ENCODE measurements at places on chromosomes 2 and 18.
A peak's percentile ranks its signal among the peaks of the same experiment; 100 is the strongest.

DNA sequence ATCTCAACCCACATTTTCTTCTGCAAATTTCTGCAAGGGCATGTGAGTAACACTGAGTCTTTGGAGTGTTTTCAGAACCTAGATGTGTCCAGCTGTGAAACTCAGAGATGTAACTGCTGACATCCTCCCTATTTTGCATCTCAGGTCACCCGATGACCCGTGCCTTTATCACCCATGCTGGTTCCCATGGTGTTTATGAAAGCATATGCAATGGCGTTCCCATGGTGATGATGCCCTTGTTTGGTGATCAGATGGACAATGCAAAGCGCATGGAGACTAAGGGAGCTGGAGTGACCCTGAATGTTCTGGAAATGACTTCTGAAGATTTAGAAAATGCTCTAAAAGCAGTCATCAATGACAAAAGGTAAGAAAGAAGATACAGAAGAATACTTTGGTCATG is 8.0 kb downstream of the UGT1A1 start:
- H3K27ac ChIP-seq: no peak overlapping the region
- peaks cover 3% of the 10 kb centered on the region for H3K4me1 ChIP-seq
- H3K27me3 ChIP-seq: no peaks in the 10 kb centered on the region
- no peak overlapping the region for H3K4me3 ChIP-seq
- no peak for DNase-seq

DNA sequence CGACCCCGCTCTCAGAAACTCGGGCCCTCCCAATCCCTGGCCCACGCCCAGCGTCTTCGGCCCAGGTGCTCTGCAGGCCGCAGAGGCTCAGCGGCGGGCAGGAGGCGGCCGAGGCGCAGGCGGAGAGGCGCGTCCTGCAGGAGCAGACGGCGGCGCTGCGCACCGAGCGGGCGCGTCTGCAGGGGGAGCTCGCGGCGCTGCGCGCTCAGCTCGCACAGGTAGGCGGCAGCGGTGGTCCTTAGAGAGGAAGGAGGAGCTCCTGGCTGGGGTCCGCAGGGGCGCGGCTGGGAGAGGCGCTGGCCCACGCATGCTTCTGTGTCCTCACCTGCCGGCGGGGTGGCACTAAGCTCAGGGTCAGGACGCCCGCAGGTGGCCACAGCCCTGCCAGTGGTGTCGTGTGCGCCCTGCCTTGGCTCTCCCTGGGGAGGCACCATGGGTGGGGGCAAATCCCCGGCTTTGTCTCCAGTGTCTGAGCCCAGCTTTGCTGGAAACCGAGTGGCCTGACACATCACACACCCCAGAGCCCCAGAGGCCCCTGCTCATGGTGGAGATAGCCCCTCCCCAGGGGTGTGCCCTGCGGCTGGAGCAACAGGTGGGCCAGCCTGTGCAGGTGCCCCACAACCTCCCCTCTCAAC is 14.9 kb upstream of the SNED1 start:
- H3K27ac ChIP-seq: no peak overlapping the region
- H3K4me3 ChIP-seq: no peak overlapping the region
- peaks cover 2% of the 10 kb centered on the region for H3K4me1 ChIP-seq
- DNase-seq: no peak
- no peaks in the 10 kb centered on the region for H3K36me3 ChIP-seq
- peaks cover 19% of the 10 kb centered on the region for H3K27me3 ChIP-seq

GRCh38 chr2:14790041-14790640 is 157.6 kb downstream of the LRATD1 start:
- H3K27ac ChIP-seq: no peak overlapping the region
- H3K4me3 ChIP-seq: no peak overlapping the region
- no peaks in the 10 kb centered on the region for H3K36me3 ChIP-seq

GRCh38 chr2:191150230-191150599 is 579 bp downstream of the STAT4 start:
- H3K36me3 ChIP-seq: no peaks in the 10 kb centered on the region
- H3K27me3 ChIP-seq: peaks cover 9% of the 10 kb centered on the region
- peak overlapping the region; percentile 13 for H3K4me3 ChIP-seq
- peaks cover 8% of the 10 kb centered on the region for H3K4me1 ChIP-seq
- DNase-seq: no peak

- no peaks in the 10 kb centered on the region for H3K36me3 ChIP-seq
- H3K27ac ChIP-seq: no peak overlapping the region
- no peaks in the 10 kb centered on the region for H3K4me1 ChIP-seq
- DNase-seq: no peak
Measured at GRCh38 chr18:27110319-27110718, 74.8 kb downstream of the CHST9 start.

DNA sequence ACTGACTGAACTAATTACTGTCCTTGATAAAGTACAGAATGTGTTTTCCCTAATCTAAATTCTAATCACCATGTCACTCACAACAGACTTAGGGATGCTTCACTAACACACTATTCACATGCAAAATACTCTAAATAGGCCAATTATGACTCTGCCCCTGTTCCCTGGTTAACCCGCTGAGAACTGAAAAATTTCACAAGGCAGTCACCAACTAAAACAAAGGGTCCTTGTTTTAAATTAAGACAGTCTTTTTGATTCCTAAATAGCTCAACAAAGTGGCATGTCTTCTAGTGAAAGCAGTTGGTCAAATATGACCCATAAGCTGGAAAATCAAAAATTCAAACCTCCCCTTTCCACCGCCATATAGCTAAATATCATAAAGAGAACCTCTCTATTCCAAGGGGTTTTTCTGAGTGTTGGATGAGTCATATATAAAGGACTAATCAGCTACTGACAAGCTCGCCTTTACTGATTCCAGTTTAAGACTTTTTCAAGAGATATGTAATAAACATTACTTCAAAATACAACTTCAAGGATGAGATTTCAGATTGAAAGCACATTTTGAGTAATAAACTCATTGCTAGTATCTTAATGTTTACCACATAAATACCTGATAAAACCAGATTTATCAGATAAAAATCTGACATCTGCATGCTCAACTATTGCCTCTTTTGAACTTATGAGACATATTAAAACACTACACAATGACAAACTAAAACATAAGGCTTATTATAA is 235.8 kb downstream of the TCF4 start:
- H3K36me3 ChIP-seq: peaks cover 2% of the 10 kb centered on the region
- no peak overlapping the region for H3K4me3 ChIP-seq
- H3K27me3 ChIP-seq: no peaks in the 10 kb centered on the region
- peaks cover 17% of the 10 kb centered on the region for H3K4me1 ChIP-seq
- H3K27ac ChIP-seq: no peak overlapping the region
- peak; percentile 44 for DNase-seq

- no peaks in the 10 kb centered on the region for H3K36me3 ChIP-seq
- no peak for DNase-seq
- H3K4me1 ChIP-seq: peaks cover 13% of the 10 kb centered on the region
- H3K27me3 ChIP-seq: peaks cover 4% of the 10 kb centered on the region
Measured at GRCh38 chr18:77103187-77103850, 29.3 kb downstream of the MBP start.

GRCh38 chr2:64591188-64591587 is 62.5 kb downstream of the SERTAD2 start:
- H3K27me3 ChIP-seq: no peaks in the 10 kb centered on the region
- no peak overlapping the region for H3K27ac ChIP-seq
- H3K4me1 ChIP-seq: no peaks in the 10 kb centered on the region
- no peak for DNase-seq

GRCh38 chr18:32730620-32731091 is 42.2 kb downstream of the KLHL14 start:
- no peaks in the 10 kb centered on the region for H3K36me3 ChIP-seq
- H3K27ac ChIP-seq: no peak overlapping the region
- DNase-seq: no peak
- H3K4me3 ChIP-seq: no peak overlapping the region
- no peaks in the 10 kb centered on the region for H3K4me1 ChIP-seq
- H3K27me3 ChIP-seq: no peaks in the 10 kb centered on the region

- H3K4me3 ChIP-seq: no peak overlapping the region
- H3K27ac ChIP-seq: no peak overlapping the region
- no peaks in the 10 kb centered on the region for H3K36me3 ChIP-seq
- no peak for DNase-seq
Measured at GRCh38 chr2:173136599-173136998, 61.0 kb downstream of the MAP3K20 start.

- no peak overlapping the region for H3K4me3 ChIP-seq
- H3K27me3 ChIP-seq: no peaks in the 10 kb centered on the region
- no peak overlapping the region for H3K27ac ChIP-seq
- H3K4me1 ChIP-seq: peaks cover 6% of the 10 kb centered on the region
Measured at GRCh38 chr2:134443814-134444480, 190.1 kb downstream of the MGAT5 start.

DNA sequence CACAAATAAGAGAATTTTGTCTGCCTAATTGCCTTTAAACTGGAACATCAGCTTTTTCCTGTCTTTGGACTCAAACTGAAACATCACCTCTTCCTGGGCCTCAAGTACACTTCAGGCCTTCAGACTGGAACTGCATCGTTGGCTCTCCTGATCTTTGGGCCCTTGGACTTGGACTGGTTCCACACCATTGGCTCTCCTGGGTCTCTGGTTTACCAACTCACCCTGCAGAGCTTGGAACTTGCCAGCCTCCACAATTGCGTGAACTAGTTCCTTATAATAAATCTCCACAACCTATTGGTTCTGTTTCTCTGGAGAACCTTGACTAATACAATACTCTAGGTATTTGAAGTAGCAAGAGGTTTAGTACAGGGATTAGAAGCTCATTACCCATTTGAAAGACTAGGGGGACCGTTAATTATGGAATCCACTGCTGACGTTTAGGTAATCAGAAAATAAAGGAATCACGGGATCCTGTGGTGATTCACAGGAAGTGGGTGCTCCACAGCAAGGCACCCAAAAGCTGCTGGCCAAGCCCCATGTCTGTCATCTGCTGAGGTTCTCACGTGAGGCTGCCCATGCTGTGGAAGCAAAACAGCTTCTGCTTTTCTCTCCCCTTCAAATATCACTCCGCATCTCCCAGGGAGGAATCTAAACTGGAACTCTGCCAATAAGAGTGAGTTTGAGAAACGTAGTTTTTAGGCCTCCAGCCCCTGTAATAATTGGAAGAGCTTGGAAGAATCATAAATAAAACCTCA is 20.0 kb upstream of the SGPP2 start:
- H3K4me3 ChIP-seq: no peak overlapping the region
- no peaks in the 10 kb centered on the region for H3K36me3 ChIP-seq
- H3K4me1 ChIP-seq: no peaks in the 10 kb centered on the region
- DNase-seq: no peak
- H3K27me3 ChIP-seq: no peaks in the 10 kb centered on the region
- H3K27ac ChIP-seq: no peak overlapping the region

GRCh38 chr2:186429104-186429503 is 57.0 kb upstream of the ZC3H15 start:
- no peak for DNase-seq
- H3K27me3 ChIP-seq: no peaks in the 10 kb centered on the region
- H3K4me1 ChIP-seq: no peaks in the 10 kb centered on the region
- H3K27ac ChIP-seq: no peak overlapping the region
- no peak overlapping the region for H3K4me3 ChIP-seq

DNA sequence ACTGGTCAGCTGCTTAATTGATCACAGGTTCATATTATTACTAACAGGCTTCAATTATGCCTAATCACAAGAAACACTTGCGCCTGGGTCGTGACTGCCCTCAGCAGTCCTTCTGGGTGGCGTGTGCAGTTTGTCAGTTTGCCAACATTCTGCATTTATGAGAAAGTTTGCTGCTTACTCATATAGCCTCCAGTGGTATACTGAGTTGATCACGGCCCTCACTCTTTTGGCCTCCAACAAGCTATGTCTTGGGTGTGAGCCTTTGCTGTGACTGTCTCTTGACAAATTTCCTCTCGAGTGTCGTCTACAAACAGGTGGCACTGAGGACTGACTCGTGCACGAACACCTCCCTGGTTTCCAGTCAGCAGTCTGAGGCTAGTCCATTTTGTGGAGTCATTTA is 27.3 kb downstream of the DCDC2C start:
- H3K27me3 ChIP-seq: no peaks in the 10 kb centered on the region
- no peak overlapping the region for H3K27ac ChIP-seq
- no peak overlapping the region for H3K4me3 ChIP-seq
- DNase-seq: no peak
- H3K36me3 ChIP-seq: no peaks in the 10 kb centered on the region

- no peaks in the 10 kb centered on the region for H3K27me3 ChIP-seq
- peaks cover 2% of the 10 kb centered on the region for H3K4me1 ChIP-seq
- DNase-seq: peak; percentile 57
- no peaks in the 10 kb centered on the region for H3K36me3 ChIP-seq
- H3K4me3 ChIP-seq: no peak overlapping the region
Measured at GRCh38 chr2:10360850-10361588, 58.3 kb downstream of the HPCAL1 start.

DNA sequence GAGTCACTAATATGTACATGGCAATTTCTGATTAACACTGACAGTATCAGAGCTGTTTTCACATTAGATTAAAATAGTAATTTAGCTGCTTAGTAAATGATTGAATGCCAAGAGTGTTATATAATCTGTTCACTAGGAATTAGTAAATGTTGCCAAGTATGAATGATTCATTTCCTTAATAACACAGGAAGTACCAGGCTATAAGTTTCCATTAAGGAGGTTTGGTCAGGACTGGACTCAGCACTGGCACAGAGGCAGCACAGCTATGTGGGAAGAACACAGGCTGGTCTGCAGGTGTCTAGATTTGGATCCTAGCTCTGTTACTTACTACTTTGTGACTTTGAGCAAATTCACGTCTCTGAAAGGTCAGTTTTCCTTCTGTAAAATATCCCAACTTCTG is 97.2 kb downstream of the TDRD15 start:
- no peaks in the 10 kb centered on the region for H3K36me3 ChIP-seq
- DNase-seq: no peak
- H3K4me3 ChIP-seq: no peak overlapping the region
- H3K27ac ChIP-seq: no peak overlapping the region
- H3K4me1 ChIP-seq: no peaks in the 10 kb centered on the region

DNA sequence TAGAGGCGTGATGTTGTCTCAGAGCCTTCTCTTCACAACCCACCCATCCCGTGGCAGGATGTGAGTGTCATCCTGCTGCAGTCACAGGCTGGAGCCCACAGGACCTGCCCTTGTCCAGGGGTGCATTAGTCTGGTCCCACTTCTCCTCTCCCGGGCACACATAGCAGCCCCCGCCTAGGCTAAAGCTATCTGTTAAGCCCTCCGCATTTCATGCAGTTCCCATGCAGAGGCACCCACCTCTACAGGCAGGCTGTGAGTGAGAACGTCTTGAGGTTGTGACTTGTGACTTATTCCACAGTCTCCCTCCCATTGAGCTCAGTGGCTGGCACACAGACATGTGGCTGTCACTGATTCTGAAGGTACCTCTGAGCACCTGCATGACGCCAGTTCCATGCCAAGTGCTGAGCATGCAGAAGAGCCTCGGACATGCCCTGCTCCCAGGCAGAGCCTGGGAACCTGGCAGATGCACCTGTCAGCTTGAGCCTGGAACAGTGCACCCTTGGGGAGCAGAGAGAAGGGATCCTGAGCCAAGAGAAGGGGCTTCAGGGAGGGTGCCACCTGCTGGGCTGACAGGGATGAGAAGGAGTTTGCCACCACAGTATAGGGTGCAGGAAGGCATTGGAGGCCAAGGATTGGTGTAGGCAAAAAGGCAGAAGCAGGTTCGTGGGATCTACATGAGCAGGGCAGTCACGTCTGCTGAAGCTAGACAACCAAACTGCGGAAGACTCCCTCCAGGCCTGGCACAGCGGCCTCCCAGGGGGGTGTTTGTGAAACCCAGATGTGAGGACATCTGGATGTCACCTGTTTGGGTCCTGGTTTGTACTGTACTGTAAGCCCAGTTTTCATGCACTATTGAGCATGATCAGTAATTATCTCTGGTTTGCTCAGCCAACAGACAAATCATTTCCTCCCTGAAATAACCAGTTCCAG is 213.6 kb downstream of the GLI2 start:
- no peak for DNase-seq
- peaks cover 79% of the 10 kb centered on the region for H3K36me3 ChIP-seq
- peaks cover 8% of the 10 kb centered on the region for H3K4me1 ChIP-seq
- no peak overlapping the region for H3K27ac ChIP-seq

- no peak for DNase-seq
- H3K4me3 ChIP-seq: no peak overlapping the region
- H3K36me3 ChIP-seq: no peaks in the 10 kb centered on the region
- no peak overlapping the region for H3K27ac ChIP-seq
- H3K4me1 ChIP-seq: peaks cover 3% of the 10 kb centered on the region
Measured at GRCh38 chr2:68938938-68939337, 13.8 kb downstream of the GKN2 start.

All from neuronal stem cell (in vitro differentiated cells).